Stimulated activated CD4-positive, alpha-beta T cell treated with anti-CD3 and anti-CD28 coated beads, TNF-alpha, amount 100 ng/mL, for 24 hours (primary cell): ENCODE measurements at places on chromosomes 5 and 9.

DNA sequence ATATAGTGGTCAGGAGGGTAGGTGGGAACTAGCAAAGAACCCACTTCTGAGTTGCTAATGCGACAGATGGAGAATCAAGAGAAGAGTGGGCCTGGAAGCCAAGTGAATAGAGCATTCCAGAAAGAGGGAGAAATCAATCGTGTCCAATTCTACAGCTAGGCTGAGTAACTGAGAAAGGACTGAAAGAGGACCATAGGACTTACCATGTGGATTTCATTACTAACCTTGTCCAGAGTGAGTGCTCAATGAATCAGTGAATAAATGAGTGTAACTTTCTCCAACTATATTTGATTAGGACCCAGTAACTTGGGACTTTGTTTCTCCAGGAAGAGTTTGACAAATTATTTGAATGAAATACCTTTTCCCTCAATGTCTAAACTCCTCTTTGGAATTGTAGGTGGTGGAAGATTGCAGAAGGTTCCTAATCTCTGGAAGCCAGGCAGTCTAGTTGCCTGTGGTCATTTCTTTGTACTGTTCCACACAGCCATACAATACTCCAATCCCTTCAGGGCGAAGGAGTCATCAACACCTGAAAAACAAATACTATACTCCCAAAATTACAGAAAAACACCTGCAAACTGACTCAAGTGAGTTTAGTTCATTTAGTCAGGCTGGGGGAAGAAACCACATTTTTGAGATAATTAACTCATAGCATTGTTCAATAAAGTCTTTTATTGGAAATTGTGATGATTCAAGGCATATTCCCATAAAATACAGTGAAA is 2.6 kb upstream of the F2RL1 start:
- no peak for DNase-seq

DNA sequence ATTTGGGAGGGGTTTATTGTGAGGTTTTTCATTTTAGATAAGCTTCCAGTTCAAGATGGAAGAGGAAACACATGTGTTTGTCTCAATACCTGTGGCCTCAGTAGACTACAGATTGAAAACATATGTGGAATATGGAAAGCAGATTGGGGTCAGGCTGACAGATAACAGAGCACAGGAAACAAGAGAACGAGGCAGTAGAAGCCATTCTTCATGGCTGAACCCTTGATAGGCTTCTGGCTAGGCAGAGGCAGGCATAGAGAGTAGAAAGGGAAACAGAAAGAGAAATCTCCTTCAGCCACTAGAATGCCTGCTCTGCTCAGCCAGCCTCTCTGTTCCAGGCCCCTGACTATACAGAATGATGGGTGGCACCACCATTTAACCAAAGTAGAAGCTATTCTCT is 152.5 kb downstream of the MUSK start:
- DNase-seq, result no peak

DNA sequence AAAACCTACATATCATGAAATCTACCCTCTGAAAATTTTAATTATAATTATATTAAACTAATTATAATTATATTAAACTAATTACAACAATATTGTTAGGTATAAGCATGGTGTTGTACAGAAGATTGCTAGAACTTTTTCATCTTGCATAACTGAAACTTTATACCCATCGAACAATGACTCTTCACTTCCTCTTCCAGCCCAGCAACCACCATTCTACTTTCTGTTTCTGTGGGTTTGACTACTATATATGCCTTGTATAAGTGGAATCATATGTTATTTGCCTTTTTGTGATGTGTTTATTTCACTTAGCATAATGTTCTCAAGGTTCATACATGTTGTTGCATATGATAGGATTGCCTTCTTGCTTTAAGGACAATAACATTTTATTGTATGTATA is 274.2 kb upstream of the CCNH start:
- DNase-seq, result no peak

DNA sequence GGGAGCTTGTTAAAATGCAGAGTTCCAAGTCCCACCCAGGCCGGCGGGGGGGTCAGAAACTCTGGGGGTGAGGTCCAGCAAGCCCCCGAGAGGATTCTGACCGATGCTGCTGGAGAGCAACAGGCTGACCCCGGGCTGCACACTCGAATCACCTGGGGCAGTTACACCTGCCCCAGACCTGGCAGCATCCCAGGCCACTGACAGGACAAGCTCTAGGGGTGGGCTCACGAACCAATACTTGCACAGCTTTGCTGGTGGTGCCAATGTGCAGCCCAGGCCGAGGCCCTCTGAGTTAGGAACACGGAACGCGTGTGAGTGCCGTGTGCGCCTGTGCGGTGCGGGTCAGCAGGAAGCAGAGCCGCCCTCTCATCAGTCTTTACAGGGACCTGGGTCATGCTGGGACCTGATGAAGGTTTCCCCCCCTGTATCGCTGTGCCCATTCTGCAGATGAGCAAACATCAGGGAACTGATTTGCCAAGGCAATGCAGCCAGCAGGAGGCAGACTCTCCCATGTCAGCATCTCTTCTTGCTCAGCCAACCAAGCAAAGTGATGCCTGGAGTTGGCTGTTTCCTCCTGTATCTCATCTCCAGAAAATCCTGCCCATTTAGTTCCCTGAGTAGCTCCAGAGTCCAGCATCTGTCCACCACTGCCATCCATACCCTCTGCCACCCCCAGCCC is 16.3 kb downstream of the FAM163B start:
- DNase-seq, result no peak

DNA sequence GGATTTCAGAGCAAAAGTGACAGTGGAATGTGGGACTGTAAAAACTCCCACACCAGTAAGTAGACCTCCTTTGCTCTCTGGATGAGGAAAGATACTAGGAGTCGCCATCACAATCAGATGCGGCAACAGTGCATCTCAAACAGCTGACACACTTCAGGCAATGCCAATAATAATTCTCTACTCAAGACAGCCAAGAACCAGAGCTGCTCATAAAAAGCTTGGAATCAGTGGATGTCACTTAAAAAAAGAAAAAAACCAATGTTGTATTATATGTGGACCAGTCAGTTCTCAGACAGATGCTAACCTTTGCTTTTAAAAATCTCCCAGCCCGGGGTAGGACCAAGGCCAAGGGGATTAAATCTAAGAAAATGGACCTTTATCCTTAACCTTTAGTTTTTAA is 185.0 kb downstream of the GNA14 start:
- no peak for DNase-seq

DNA sequence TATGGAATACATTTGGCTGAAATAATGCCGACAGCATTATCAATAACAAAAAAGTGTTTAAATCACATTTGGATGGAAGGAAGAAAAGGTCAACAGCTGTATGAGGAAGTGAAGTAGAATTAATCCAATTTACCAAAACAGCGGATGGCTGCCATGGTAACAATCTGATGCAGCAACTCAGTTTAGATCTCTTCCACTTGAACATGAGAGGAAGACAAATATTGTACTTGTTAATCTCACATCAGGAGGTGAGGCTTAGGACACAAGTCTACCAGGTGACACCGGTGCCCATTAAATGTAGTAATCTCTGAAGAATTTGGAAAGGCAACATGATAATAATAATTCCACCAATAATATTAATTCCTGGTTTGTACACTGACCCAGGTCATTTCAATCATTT is 2.4 kb downstream of the RASEF start:
- no peak for DNase-seq

GRCh38 chr5:1282131-1282992 is 12.5 kb downstream of the TERT start:
- DNase-seq, result no peak

GRCh38 chr9:126626127-126626925 is 12.6 kb downstream of the LMX1B start:
- no peak for DNase-seq

DNA sequence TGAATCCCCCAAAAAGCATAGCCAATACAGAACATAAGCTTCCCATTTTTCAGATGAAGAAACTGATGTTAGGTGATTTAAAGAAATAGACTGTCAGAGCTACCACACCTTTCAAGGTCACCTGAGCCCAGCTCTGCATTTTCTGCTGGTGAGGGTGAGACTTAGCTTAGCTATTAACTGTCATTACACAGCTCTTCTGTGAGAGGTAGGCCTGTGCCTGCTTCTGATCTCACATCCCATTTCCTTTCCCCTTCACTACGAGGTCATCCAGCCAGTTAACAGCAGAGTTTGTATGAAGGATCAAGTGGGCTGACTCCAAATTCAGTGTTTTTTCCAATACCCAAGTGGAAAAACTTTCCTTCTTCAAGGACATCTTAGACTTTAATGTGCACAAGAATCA is 528.6 kb upstream of the CLINT1 start:
- no peak for DNase-seq

DNA sequence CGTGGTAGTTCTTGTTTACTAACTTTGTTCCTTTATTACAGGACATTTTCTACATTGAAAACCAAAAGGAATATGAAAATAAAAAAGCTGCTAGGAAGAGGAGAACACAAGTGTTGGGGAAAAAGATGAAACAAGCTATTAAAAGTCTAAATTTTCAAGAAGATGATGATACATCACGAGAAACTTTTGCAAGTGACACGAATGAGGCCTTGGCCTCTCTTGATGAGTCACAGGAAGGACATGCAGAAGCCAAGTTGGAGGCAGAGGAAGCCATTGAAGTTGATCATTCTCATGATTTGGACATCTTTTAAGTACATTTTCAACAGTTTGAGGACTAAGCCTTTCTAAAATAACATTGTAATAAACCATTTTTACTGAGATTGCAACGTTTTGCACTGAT is 23.8 kb downstream of the PHAX start:
- DNase-seq, result no peak

GRCh38 chr5:36744773-36745589 is 131.6 kb upstream of the NIPBL start:
- DNase-seq, result no peak

DNA sequence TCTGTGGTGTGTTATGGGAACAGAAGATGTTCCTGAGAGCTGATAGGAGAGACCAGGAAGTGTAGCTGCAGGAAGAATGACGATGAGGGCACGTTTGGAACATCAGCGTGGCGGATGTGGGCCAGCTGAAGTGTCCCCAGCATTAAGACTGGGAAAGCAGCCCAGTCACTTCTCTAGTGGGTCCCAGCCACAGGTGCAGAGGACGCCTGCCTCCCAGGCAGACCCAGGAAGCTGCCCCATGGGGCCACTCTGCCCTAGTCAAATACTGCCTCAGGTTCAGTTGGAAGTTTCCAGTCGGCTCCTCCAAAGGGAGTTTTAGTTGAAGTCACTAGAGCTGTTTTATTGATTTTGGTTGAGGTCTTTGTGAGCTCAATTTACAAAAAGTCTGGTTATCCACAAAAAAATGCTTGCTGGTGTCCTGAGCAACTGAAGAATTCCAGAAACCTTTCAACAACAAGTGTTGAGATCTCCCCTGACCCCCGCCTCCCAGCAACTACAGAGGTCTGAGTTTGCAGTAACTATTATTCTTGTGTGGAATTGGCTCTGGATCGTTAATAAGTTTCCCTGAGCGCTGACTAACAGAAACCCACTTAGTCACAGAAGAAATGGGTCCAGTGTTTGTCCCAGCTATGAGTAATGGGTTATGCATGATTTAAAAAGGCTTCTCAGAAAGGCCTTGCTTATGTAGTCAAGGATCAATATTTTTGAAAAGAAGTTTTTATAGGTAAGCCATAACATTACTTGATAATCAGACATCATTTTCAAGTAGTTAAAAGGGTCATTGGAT is 294.1 kb downstream of the FANCC start:
- no peak for DNase-seq

GRCh38 chr9:74025402-74025925 is 471.7 kb upstream of the RORB start:
- DNase-seq, result no peak

DNA sequence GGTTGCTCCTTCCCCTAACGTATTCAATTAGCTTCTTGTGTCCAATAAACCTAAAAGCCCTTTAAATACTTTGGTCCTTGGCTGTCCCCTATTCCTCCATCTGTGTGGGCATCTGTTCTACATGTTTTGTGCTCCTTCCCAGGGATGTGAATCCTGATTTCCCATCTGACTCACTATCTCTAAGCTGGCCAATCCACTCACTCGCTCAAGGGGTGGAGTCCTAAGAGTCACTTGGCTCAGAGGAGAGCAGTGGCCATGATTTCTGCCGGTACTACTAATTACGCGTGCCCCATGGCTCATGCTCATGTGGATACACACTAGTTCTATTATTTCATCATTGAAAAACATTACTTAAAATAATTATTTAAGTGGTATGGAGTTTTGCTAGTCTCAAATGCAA is 89.6 kb downstream of the TAF11L14 start:
- DNase-seq, result no peak

DNA sequence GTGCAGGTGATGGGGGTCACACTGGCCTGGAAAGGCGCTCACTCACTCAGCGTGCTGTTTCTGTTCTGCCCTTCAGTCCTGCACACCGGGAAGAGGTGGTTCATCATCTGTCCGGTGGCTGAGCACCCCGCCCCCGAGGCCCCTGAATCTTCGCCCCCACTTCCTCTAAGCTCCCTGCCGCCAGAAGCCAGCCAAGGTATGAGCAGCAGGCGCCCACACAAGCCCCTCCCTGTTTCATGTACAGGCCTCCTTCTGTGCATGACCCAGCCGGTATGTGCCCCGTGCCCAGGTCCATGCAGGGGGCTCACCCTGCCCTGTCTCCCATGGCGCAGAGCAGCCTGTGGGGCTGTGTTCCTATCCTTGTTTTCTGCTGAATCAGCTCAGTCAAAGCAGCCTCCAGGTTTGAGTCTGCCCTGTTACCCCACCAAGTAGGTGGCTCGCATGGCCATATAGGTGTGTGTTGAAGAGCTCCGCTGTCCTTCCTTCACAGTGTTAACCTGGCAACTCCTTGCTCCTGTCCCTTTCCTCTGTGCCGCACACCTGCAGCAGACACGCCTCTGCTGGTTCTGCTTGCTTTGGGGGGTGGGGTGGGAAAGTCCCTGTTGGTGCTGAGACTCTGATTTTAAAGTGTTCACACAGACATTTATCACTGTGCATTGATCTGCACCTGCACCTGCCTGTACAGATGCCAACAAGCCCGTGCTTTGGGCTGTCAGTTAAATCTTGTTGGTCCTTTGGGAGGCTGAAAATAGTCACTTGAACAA is 84.8 kb downstream of the WNK2 start:
- peak; percentile 26 for DNase-seq

DNA sequence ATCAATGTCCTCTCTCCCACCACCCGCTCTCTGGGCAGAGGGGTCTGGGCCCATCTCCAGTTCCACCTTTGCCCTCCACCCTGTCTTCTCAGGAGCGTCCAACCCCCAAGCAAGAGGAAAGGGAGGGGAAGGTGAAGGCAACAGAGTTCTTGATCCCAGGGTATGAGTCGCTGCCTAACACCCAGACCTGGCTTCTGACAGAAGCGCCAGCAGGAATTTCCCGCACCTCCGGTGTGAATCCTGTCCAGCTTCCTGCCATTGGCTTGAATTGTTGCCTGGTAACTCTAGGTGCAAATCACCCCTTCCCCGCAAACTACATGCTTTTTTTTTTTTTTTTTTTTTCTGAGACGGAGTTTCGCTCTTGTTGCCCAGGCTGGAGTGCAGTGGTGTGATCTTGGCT is 84.2 kb upstream of the IER5L start:
- no peak for DNase-seq

- no peak for DNase-seq
Measured at GRCh38 chr9:135403733-135404450, 75.7 kb upstream of the PPP1R26 start.

GRCh38 chr5:119943148-119943547 is 313.8 kb downstream of the FAM170A start:
- no peak for DNase-seq
